ENCODE measurements at places on chromosomes 5 and 9.
A peak's percentile ranks its signal among the peaks of the same experiment; 100 is the strongest.

DNA sequence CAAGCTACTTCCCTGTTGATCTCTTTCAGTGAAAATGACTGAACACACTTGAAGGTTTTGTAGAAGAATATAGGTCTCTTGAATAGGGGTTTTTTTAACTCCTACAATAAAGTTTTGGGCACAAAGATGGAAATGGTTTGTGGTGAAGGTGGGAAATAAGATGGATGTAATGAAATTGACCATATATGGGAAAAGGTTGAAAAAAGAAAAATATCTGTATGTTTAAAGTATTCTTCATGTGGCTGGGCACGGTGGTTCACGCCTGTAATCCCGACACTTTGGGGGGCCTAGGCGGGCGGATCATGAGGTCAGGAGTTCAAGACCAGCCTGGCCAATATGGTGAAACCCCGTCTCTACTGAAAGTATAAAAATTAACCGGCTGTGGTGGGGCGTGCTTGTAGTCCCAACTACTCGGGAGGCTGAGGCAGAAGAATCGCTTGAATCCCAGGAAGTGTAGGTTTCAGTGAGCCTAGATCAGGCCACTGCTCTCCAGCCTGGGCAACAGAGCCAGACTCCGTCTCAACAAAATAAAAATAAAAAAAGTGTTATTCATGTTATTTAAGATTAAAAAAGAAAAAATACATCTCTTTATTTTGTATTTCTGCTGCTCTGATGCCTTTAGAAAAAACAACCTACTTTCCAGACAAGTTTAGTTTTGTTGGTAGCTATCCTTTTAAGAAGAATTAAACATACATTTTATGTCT is 2.2 kb downstream of the RBM27 start:
- DNase-seq = peak; percentile 6

- no peak for DNase-seq
These were observed 72.9 kb downstream of the BAAT start for GRCh38 chr9:101311758-101312420.

DNA sequence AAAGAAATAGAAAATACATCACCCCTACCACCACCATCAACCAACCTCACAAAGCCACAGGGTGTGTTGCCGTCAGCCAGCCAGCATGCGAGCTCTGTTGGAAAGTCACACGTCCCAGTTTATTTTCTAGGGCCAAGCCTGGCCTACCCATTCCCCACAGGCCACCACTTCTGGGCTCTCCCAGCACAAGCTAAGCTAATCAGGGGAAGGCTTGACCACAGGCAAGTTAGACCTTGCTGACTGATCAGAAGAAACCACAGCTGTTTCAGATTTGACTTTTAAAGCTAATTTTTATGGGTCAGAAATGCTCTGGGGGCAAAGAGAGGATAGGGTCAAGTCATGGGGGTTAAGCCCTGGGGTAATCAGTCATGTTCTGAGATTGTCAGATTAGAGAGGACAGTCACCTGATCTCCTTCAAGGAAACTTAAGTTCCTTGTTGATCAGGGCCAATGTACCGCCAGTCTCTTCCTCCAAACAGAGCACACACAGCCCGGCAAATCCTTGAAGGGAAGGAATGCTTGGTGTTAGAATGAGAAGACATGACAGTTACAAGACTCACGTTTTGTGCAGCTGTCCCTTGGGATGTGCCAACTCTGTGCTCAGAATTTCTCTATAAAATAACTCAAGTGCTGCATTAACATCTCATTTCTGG is 7.6 kb downstream of the SHB start:
- DNase-seq = no peak

DNA sequence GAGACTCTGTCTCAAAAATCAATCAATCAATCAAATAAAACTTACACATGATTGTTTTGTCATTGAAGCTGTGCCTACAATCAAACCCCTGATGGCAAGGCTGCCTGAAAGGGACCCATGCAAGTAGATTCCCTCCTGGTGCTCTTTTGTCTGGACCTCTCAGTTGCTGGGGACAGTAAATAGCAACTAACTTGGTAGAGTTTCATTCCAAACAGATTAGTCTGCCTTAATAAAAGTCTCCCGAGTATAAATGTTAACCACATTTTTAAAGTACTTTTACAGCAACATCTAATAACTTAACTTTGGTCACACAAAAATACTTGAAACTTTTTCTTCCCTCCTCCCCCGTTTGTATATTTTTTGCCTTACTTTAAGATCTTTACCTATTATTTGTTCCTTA is 105.5 kb downstream of the FEM1C start:
- DNase-seq = no peak

DNA sequence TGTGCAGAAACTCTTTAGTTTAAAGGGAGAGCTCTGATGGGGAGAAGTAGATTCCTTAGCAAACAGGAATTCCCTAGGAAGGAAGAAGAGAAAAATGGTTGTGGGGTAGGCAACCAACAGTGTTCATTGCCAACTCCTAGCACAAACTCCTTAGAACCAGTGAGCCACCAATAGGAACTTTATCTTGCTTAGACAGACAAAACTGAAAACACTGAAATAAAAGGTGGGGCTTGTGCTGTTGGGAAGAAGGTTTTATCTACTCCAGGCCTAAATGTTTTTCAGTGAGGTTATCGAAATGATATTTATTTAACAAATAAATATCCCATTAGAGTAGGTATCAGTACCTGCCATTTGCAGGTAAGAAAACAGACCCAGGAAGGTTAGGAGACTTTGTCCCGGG is 7.7 kb upstream of the GLRX start:
- DNase-seq = no peak

DNA sequence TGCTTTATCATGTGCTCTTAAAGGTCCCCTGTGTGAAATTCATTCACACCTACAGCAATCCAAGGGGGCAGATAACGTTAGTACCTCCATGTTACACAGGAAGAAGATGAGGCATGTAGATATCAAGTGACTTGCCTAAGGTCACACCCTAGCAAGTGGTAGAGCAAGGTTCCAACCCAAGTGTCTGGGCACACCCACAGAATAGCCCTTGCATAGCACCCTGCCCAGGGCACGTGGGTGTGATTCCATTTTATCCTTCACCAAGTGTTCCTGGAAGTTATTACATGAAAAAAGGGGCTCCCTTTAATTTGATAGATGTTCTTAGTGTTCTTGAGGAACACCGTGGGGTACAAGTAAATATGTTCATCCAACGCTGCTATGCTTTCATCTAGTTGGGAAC is 4.9 kb downstream of the TMEM171 start:
- DNase-seq = no peak

GRCh38 chr9:24721621-24722020 is 175.9 kb upstream of the IZUMO3 start:
- no peak for DNase-seq

DNA sequence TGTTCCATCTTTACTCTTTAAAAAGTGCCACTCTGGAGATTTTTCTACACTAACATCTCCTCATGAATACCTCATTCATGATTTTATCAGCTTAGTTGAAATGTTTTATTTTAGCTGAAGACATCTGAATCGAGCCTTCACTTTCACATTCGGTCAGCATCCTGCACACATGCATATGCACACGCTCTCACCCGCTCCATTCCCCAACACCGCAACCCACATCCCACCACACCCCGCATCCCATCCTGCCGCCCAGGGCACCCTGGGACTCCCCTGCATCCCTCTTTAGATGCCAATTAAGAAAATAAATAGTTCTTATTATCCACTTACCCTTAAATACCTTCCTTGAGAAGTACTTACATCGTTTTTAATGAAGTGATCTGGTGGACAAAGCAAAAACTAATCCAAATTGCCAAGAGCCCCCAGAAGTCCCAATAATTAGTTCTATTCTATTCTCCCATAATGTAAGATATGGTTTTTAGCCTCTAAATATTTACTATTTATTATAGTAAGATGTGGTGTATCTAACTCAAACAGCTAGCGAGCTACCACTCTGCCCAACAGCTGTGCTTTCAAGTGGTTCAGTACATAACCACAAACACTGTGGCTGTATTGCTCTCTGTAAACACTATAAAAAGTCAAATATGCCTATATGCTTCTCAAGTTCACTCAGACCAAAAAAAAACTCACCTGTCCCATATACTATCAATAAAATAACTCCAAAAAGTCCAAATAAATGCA is 38.2 kb downstream of the GZMK start:
- DNase-seq = peak; percentile 47

- DNase-seq = no peak
These were observed 49.5 kb downstream of the PKD2L2 start for GRCh38 chr5:137938751-137939143.

- no peak for DNase-seq
These were observed 943 bp downstream of the STING1 start for GRCh38 chr5:139481580-139482049.

- DNase-seq = no peak
These were observed 232.1 kb downstream of the MAN2A1 start for GRCh38 chr5:109921735-109922380.

DNA sequence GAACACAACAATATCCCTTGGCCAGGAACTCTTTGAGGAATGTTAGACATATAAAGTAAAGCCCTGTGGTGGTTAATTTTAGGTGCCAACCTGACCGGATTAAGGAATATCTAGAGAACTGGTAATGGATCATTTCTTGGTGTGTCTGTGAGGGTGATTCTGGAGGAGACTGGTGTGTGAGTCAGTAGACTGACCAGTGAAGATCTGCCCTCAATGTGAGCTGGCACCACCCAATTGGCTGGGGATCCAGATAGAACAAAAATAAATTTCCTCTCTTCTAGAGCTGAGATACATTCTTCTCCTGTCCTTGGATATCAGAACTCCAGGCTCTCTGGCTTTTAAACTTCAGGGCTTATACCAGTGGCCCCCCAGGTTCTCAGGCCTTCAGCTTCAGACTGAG is 56.2 kb upstream of the TNPO1 start:
- DNase-seq = no peak

GRCh38 chr5:171306166-171306565 is 2.9 kb upstream of the TLX3 start:
- DNase-seq = no peak

- DNase-seq = no peak
These were observed 69.4 kb upstream of the FBXL17 start for GRCh38 chr5:108451269-108451668.

DNA sequence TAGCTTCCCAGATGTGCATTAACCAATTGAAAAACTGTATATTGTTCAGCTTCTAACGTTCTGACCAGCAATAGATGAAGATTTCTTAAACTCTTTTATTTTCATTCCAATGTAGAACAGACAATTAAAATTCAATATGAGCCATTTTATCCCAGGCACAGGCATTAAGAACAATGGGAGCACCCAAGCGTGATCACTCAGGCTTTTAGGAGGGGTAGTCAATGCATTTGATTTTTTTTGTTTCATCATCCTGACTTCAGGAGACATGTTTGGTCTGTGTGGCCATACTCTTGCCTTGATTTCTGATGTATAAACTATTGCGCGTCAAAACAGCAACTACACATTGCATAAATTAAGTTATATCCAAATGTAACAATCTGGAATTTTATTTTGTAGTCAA is 653.0 kb upstream of the RORB start:
- DNase-seq = no peak

GRCh38 chr5:10768328-10768899 is 7.4 kb upstream of the DAP start:
- no peak for DNase-seq

GRCh38 chr5:198516-199196 is 7.4 kb downstream of the LRRC14B start:
- DNase-seq = no peak

DNA sequence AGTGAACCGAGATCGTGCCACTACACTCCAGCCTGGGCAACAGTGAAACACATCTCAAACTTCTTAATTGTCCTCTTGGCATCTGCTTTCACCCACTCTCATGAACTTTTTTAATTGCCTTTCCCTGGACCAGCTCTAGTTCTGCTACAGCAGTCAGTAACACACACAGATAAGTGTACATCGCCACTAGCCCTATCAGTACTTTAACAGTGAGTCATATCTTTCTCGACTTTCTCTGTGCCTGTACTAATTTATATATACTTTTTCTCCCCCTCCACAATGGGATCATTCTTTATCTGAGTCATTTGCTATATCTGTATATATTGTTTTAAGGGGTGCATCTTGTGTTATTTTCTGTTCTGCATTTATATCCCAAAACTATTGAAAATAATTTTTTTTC is 6.7 kb downstream of the CDC37L1 start:
- DNase-seq = no peak

DNA sequence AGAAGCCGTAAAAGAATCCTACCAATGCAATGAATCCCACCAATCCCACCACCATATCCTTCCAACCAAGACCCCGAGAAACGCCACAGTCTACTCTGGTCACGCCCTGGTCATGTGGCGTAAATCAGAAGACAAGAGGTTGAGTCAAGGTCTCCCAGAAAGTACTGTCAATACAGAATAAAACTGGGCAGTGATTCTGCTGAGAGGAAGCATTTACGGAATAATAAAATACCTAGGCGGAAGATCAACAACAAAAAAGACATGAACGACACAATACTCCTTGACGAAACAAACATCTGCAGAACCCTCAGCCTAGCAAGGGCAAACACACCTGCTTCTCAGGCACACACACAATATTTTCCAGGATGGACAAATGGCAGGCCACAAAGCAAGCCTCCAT is 62.8 kb downstream of the GOLM1 start:
- no peak for DNase-seq
